ENCODE measurements at places on chromosomes 6 and 20.

DNA sequence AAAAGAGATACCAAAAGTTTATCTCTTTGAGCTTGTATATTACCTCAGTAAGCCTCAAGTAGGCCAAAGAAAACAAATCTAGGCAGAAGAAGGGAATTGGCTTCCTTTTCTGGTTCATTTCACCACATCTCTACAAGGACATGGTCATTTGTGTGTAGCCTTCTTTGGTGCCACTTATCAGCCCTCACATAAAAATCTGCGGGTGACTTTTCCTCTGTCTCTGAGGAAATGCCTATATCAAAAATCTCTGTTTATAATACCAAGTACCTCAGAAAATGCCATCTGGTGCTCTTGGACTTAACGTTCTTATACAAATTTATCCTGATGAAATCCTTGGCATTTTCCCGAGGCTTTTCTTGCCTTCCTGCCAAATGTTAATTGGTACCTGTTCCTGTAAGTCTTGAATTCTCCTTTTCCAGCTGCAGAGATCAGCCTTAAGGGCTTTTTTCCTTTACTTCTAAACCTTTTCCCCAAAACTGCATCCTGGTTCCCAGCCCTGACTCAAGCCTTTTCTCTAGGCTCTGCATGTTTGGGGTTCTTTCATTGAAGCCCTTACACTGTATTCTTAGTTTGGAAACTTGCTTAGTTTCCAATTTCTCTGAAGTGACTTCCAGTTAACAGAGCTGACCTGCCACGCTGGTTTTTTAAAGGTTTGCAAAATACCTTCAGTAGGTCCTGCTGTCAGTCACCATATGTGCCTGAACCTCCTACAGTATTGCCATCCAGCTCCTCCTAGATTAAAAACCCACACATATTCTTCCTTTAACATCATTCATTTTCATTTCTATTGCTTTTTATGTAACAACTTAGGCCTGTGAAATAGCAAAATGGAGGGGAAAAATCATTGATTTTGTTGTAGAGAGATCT, 191.2 kb upstream of the PREP start:
- DNase-seq: no peak

- peak; percentile 38 for DNase-seq
Measured at GRCh38 chr20:9279918-9280401, 211.1 kb downstream of the PLCB4 start.

- DNase-seq: no peak
Measured at GRCh38 chr6:91743756-91744155, 1156.9 kb upstream of the MAP3K7 start.

DNA sequence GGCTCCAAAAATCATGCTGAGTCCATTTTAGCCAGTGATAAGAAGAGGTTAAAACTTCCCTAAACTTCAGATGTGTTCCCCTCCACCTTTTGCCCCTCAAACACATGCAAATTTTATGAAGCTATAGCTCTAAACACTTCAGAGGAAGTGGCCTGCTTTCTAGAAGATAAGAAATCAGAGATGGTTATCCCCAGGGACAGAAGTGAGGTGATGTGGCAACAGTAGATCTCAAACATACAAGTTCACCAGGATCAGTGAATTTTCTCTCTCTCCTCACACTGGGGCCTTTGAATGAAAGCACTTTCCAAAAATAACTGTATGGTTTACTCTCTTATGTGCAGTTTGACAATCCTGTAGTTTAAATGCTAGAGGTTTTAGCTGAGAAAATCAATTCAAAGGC, 332.0 kb downstream of the BTBD9 start:
- DNase-seq: no peak

GRCh38 chr6:51553246-51554015, 534.0 kb downstream of the PKHD1 start:
- DNase-seq: no peak

DNA sequence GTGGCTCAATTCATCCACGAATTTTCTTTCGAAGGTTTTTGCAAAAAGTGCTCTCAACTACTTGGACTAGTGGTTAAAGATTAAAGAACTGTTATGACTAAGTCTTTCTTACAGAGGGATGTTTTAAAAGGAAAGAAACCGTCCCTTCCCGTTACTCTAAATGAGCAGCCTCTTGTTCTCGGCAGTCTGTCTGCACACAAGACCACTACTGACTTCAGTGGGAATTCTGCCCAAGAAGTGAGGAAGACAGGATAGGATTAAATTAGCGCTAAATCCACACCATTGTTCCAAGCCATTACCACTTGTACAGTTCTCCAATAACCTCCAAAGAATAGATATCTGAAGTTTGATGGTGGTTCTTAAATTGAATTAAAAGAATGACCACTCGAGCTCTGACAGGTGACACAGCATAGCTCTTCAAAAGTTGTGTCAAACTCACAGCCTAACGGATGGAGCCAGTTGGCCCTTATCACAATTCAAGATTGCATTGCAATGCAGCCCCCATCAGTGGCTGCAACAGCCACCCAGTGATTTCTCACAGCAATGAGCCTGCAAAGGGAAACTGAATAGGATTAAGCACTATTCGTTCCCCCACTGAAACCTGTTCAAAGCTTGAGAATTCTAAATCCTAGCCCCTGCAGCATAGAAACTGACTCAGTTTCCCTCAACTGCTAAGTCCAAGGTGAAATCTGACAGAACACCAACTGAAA, 1.8 kb downstream of the EPB41L2 start:
- no peak for DNase-seq

- DNase-seq: no peak
Measured at GRCh38 chr6:35451354-35452182, 570 bp upstream of the FANCE start.

GRCh38 chr20:59295531-59295930, 4.9 kb upstream of the EDN3 start:
- no peak for DNase-seq

- no peak for DNase-seq
Measured at GRCh38 chr20:36084897-36085613, 69.5 kb upstream of the EPB41L1 start.

GRCh38 chr6:73978330-73978729, 282.3 kb downstream of the CD109 start:
- DNase-seq: no peak

DNA sequence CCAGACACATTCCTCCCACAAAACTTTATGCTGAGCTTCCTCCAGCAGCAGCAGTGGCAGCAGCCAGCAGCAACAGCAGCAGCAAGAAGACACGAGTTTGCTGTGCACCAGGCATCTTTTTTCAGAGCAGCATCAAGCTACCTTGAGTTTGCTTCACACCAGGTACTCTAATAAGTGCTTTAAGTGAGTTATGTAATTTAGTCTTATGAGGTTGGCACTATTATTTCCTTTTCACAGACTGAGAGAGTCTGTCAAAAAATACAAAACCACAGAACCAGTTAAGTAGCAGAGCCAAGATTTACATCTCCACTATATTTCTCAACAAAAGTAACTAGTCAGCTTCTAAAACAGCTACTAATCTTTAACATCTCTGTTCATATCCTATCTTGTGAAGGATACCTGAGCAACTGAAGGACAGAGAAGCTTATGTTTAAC, 23.7 kb downstream of the RANBP9 start:
- no peak for DNase-seq

GRCh38 chr20:22729180-22729579, 144.8 kb upstream of the FOXA2 start:
- DNase-seq: no peak

DNA sequence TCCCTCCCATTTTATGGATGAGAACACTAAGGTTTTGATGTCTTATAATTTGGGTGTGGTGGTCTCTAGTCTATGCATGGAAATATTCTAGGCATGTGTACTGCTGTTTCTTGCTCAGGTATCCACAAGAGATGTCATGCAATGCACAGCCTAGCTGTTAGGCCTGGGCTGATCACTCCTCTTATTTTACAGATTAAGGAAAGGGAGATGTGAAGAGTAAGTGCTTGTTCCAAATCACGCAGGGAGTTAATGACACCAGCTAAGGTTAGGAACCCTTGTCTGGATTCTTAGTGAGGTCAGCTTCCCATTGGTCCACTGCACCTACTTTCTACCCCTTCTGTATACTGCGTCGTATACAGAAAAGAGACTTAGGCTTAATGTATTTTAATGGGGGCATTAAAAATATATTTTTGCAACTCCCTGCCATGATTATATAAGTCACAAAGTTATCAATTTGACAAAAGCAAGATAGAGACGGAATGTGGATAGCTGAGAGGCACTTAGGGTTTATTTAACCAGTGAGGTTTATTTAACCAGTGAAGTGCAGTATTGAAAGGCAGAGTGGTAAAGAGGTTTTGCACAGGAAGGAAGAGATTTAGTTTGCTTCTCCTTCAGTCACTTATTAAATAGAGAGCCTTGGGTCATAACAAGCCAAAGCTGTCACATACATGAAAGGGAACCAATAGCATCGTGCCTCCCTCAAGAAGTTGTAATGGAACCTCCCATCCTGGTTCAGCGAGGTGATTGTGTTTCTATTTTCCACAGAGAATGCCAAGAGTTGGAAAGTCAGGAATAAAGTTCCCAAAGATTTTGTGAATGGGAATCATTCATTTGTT, 95.0 kb upstream of the FAM184A start:
- peak; percentile 83 for DNase-seq

DNA sequence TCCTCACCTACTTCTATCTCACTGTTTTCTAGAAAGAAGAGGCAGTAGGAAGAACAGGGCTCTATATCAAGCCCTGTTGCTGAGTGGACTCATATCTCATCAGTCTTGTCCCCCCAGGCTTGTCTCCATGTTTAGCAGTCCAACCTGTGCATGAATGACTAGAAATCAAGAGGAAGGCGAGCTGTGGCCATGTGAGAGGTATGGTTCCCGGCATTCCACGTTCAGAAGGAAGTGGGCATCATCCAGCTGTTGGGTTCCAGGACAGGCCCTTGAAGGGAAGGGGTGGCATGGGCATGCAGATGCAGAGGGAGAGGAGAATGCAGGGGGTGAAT, 176.6 kb downstream of the MRPL14 start:
- no peak for DNase-seq

- DNase-seq: no peak
Measured at GRCh38 chr20:48366230-48366629, 461.6 kb downstream of the PREX1 start.

- DNase-seq: no peak
Measured at GRCh38 chr6:41477572-41477971, 68.6 kb upstream of the FOXP4 start.

DNA sequence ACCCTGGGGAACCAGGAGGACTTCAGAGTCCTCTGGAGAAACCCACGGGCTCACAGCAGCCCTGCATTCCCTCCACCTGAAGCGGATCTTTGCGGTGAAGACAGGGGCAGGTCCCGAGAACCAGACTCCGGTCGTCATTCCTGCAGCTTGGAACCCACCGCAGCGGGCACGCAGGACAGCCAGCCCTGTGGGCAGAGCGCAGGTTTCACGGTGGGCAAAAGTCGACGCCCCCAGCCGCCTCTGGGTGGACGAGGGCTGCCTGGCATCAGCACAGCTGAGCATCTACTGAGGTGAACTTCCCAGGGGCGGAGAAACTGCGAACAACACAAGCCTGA, 118.3 kb downstream of the PSMB1 start:
- no peak for DNase-seq

DNA sequence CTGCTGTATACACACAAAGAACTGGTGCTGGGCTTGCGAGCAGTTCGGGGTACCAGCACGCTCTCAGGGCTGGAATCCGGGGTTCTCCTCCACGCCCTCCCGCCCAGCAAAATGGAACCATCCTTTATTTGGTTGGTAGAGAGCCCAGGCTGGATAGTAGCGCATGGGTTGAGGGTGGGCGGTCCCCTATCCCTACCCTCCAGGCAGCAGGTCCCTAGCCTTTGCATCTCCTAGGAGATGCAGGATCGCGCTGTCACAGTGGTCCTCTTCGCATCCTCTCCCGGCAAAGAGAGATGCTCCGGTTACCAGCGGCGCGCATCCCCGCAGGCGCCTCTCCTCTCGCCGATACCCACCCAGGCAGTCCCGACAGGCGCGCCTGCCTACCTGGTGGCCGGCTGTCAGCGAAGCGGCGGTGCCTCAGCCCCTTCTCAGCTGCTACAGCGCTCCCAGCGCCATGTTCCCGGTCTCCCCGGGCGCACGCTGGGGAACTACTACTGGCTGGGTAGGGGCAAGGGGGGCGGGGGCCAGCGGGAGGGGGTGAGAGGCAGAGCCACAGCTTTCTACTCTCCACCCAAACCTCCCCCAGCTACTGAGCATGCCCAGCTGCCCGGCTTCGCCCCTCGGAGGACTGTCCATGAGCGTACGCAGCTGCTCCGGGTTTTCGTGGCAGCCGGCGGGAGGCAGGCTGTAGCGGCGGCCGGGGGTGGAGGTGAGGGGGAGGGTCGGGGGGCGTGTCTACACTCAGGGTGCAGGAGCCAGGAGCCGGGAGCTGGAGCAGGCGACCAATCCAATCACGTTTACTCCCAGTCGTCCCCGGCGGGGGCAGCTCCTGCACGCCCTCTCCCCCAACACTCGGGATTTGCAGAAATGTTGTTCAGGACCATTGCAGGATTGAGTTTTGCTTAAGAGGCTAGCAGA, at the start of gene PAK5:
Gene PAK5, minus strand, starts transcription at position 699 of the 918 bp plus-strand sequence. CDS start 194,748 bp downstream, outside the sequence.
- peak; percentile 33 for DNase-seq

DNA sequence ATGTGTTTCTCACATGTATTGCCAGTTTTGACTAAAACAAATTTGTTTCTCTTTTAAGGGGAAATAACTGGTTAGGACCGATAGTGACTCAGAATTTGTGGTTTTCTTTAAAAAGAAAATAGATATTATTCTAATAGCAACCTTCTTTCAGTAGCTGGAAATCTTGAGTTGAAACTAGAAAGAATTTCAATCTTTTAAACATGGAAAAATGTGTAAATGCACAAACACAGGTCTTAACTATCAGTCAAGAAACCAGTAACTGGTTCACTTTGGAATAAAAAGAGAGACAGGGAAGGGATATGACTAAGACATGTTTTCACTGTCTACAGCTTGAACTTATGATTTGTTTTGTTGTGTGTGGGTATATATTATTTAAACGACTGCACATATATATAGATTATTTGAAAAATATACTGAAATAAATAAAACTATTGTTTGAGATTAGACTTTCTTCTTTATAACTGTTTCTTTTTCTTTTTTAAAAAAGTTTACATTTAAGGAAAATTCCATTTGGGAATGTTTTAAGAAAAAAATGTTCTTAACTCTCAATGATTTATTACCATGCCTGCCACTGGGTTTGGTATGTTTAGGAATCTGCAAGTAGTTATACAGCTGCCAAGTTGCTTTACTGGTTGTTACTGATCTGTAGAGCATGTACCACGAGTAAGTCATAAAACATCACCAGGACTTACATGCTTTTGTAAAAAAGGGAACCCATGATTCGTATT, 753.3 kb upstream of the MARCKS start:
- DNase-seq: no peak

GRCh38 chr6:129708496-129709195, 1.3 kb downstream of the ARHGAP18 start:
- DNase-seq: no peak

- DNase-seq: no peak
Measured at GRCh38 chr6:147950623-147950987, 392.0 kb upstream of the SASH1 start.

GRCh38 chr6:98841621-98842341, 7.4 kb downstream of the POU3F2 start:
- no peak for DNase-seq

- no peak for DNase-seq
Measured at GRCh38 chr6:51753635-51754034, 333.8 kb downstream of the PKHD1 start.

DNA sequence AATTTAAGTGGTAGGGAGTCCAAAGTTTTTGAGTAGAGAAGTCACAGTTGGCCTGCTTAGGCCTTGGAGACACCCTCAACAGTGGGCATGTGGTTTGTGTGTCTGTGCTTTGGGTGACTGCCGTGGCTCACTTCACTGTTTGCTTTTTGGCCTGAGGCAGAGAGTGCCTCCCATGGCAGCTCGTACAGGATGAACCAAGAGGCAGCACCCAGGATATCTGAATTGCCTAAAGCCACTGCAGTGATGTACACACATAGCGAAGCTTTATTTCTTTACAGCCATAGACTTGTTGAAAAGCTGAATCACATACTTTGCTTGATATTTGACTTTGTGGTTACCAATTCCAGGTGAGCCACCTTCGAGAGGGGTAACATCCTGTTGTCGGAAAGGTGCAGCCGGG, 21.6 kb downstream of the RREB1 start:
- no peak for DNase-seq

All from hindlimb muscle (tissue), 1 donor.